SHP77 treated with DMSO at 0.1 percent for 48 hours (cell line): ENCODE measurements at places on chromosomes 7 and 10.

DNA sequence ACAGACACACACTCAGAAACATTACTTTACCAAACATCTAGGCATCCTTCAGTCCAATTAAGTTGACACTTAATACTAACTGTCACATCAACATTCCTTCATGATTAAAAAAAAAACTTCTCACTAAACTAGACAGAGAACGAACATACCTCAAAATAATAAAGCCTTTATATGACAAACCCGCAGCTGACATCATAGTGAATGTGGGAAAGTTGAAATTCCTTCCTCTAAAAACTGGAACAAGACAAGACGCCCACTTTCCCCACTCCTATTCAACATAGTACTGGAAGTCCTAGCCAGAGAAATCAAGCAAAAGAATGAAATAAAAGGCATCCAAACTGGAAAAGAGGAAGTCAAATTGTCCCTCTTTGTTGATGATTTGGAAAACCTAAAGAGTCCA is 96.9 kb upstream of the PPP1R9A start:
- no peak for DNase-seq

- DNase-seq, result no peak
These were observed 18.6 kb upstream of the IFIT2 start for GRCh38 chr10:89283025-89283935.

DNA sequence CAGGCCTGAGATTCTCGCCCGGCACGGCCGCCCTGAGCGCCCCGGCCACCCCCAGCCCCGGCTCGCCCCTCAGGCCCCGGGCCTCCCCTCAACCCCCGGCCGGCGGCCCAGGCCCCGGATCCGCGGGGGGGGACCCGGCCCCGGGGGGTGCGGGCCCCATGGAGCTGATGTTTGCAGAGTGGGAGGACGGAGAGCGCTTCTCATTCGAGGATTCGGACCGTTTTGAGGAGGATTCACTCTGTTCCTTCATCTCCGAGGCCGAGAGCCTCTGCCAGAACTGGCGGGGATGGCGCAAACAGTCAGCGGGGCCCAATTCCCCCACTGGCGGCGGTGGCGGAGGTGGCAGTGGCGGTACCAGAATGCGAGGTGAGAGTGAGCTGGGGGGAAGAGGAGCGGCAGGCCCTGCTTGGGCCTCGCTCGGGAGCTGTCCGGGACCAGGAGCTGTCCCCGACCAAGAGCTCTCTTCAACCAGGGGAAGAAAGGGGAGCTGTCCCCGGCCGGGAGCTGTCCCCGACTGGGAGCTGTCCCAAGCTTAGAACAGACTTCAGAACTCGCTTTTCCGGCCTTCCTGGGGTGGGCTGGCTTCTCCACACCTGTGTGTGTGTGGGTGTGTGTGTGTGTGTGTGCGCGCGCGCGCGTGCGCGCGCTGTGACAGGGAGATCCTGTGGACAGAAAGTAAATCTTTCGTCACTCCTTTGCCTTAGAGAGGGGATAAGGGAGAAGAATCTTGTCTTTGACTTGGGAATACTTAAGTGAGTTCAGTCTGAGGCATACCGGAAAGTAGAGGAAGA is 510 bp downstream of the ZSWIM8 start:
- no peak for DNase-seq

DNA sequence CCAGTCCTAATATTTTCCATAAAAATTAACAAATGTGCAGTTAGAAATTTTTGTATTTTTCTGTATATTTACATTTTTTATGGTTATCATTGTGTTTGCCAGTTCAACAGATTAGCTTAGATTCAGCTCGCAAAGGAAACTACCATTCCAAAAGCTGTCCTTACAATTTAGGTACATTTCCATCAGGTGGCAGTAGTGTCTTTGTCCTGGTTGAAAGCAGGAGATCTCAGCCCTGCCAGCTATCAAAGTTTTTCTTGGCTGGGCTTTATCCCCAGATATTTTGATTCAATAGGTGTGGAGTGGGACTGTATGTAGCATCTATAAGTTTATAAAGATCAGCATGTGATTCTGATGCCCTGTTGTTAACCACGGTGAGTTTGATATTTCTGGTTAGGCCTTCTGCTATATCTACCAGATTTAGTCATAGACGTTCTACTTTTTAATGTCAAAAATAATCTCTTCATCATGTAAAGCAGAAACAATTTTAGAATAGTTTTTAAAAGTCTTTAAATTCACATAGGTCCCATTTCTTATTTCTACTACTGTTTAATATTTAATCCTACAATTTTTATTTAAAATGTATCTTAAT is 15.5 kb upstream of the ICA1 start:
- DNase-seq, result no peak

DNA sequence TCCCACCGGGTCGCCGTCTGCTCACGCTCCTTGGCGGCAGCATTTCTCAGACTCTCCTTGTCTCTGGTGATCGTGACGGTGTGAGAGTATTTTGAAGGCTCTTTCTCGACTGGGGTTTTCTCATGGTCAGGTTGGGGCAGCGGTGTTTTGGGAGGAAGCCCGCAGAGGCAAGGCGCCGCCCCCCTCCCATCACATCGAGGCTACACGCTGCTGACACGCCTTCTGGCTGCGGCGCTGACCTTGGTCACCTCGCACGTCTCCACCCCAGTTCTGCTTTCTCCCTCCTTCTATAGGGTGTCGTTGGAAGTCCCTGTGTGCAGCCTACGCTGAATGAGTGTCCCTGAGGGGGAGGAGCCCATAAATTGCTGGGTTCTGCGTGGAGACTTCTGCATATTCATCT is 55.2 kb downstream of the GLRX3 start:
- DNase-seq, result no peak

DNA sequence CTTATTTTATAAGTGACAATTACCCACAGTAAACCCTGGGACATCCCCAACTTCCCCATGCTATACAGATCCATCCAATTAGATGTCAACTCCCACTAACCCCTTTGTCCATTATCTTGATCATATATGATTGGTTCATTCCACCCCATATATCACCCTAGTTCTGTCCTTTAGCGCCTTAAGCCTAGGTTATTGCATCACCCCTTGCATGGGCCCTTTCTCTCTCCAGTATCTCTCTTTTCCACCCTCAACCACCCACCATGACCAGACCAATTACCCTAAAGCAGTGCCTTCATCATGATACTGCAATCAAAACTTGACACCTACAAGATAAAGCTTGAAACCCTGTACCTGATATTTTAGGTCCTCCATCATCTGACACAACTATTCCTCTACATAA is 37.9 kb upstream of the GATAD1 start:
- no peak for DNase-seq

- DNase-seq, result no peak
These were observed 115.1 kb downstream of the SRI start for GRCh38 chr7:88104732-88105131.

DNA sequence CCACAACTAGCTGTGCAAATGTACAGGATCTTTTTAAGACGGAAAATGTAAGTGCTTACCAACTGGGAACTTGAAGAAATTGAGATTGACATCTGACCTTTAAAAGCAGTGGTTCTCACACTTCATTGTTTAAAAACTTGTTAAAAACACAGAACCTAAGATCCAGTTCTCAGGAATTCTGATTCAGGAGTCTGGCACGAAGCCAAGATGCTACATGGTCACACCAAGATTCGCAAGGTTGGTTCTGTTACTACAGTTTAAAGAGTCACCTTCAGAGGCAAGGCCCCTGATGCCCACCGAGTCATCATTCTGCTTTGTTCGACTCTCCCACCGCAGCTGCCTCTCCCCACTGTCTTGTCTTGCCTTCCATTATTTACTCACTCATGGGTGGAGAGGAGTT is 113.3 kb downstream of the GLI3 start:
- DNase-seq, result no peak

- no peak for DNase-seq
These were observed 18.0 kb downstream of the STX1A start for GRCh38 chr7:73701357-73701995.

DNA sequence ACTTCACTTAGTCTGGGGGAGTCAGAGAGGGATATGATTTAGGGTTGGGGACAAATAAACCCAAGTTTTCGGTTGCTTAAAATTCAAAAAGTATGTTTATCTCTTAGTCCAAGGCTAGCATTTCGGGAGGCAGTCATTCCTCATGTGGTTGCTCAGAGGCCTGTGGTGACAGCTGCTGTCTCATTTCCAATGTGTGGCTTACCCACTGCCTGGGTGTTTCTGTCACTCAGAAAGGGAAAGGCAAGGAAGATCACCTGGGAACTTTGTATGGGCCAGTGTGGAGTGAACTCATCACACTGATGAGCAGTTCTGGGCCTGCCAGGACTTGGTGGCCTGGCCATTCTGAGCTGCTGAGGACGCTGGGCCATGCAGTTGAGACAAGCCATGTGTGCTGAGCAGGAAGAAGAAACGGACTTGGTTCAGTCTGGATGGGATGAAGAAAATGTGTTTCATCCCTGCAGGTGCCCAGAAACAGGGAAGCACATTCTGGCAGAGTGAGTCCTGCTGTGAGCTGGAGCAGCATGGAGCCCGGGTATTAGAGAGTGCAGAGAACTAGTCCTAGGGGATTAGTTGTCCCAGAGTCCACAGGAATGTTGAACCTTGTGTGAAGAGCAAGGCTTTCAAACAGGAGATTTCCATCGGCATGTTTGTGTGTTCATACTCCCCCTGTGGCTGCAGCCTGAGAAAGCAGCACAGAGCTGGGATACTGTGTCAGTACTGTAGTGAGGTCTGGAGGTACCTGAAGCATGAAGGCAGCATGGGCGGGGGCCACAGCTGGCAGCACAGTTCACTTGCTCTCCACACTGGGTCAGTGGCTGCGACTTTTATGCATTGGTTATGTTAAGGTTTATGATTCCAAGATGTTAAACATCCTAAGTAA is 211.1 kb upstream of the IGFBP3 start:
- no peak for DNase-seq

DNA sequence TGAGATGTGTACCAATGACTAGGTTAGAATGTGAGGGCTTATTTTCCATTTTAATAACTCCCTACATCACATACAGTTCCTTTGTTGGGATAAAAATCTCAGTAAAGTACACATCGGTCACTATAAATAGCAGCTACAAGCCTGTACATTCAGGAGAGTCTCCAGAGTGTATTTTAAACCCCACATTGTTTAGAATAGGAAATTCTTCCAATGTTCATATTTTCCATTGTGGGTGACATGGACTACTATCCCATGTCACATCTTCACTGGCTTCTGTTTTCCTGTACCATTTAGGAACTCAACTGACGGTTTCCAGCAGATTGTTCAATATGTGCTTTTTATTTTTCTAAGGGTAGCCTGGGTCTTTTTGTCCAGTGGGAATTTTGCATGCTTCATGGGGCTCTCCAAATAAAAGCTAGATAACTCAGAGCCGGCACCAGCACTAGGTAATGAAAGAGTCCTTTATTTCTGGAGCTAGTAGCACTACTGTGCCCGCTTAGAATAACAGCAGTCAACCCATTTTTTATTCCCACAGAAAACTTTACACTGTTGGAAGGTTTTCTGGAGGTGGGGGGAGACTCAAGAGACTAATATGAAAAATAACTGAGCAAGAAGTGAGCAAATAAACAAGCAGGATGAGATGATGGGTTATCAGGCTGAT is 100.5 kb downstream of the CALD1 start:
- DNase-seq, result no peak

GRCh38 chr7:22662556-22663356 is 64.2 kb upstream of the IL6 start:
- DNase-seq, result no peak

DNA sequence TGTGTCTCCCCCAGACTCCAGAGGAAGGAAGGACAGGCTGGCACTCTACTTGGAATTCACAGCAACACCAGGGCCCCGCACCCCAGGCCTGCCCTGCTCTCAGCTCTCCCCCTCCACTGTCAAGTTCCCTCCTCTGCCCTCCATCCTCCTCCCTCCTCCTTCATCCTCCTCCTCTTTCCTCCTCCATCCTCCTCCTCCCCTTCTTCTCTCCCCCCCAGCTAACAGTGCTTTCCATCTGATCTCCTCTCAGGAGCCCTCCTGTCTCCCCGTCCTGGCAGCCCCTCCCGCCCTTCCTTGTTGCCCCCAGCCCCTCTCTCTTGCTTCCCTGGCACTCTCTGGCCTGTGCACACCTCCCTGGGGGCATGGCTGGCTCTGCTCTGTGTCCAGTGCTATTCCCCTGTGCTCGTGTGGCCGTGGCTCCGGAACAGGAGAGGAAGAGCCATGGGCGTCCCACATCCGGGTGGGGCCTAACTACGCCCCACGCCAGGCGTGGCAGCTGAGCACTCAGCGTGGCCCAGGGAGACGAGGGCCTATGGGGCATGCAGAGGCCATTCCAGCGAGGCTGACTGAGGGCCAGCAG is 64.2 kb downstream of the PWWP2B start:
- no peak for DNase-seq

DNA sequence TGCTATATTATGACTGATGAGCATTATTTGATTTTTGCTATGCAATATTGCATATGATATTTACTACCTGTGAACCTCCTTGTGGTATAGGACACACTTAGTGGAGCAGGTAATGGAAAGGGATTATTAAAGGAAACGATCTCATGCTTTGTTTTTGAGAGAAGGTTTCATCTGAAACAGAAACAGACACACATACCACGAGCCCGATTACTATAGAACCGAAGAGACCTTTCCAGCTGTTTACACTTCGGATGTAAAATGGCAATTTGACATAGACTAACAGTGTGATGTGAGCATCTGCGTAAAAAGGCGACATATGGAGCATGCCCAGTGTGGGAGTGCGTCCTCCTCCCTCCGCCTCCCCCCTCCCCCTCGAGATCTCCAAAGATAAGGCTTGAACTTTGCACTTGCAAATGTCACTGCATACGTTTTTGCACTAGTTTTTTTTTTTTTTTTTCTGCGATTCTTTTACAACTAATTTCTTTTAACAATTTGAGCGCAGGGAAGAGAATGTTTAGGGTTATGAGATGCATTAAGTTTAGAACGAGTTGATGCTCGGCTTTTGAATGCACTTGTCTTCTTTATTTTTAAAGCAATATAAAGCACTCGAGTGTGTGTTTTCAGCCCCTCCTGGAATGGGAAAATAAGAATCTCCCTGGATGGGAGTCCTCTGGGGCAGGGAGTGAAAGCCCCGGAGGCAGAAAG is 251.0 kb downstream of the NSUN6 start:
- DNase-seq, result peak; percentile 52

DNA sequence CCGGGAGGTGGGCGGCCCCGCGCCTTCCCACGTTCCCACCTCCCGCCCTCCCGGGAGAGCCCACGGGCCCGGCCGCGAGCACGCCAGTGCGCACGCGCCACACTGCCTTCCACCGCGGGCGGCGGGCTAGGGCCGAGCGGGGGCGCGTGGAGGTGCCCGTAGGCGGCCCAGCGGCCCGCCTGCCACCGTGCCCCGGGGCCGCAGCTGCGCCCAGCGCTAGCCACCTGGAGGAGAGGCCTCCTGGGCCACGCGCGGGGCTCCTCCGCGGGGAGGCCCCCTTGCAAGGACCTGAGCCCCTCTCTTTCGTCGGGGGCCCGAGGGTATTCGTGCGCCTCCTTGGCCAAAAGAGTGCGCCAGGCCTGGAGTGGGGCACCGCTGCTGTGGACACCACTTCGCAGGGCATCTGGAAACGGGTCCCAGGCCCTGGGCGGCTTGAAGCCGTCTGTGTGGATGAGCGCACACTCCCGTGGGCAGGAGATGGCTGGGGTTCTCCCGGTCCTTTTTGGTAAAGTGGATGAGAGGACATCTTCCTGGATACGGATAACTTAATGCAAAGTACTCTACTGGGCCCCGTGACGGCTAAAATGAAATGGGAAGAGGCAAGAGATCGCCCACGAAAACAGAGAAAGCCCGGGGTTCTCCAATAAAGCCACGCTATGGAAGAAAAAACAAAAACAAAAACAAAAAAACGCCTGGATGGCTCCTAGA is 9.0 kb upstream of the EBF3 start:
- DNase-seq, result no peak
